Fibroblast of skin of right quadriceps (primary cell): ENCODE measurements at places on chromosomes 2 and 18.

DNA sequence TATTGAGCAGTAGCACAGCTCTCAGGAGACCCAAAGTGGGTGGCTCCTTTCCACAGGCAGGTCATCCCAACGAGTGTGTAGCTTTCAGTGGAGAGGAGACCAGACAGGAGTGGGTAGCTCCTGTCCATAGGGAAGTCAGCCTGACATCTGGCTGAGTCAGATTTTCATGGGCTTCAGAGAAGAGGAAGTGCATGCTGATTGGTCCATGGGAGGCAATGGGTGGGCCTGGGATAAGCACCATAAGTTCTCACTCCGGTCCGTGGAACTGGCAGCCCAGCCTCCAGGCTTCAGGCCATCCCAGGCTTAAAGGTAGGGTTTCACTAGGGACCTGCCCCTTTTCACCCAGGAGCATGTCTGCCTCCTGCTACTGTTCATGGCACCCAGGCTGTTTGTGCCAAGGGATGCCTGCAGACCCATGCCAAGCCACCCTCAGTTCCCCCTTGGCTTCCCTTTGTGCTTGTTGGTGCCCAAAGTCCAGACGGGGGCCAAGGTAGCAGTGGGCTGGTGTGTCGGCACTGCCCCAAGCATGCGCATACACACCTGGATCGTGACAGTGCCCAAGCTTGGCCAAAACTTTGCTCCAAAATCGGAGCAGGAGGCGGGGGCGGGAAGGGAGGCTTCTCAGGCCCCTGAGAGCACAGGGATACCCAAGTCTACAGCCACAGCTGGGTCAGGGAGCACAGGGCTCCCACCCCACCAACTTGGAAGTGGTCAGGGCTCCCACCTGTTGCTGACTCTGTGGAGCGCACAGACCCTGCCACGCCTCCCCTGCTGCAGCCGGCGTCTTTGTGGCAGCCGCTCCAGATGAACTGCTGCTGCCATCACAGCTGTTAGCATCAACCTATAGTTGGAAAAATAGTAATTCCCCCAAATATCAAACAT is 26.4 kb downstream of the MARCHF7 start:
- DNase-seq = no peak

GRCh38 chr2:67878743-67879142 is 184.1 kb downstream of the C1D start:
- DNase-seq = no peak

DNA sequence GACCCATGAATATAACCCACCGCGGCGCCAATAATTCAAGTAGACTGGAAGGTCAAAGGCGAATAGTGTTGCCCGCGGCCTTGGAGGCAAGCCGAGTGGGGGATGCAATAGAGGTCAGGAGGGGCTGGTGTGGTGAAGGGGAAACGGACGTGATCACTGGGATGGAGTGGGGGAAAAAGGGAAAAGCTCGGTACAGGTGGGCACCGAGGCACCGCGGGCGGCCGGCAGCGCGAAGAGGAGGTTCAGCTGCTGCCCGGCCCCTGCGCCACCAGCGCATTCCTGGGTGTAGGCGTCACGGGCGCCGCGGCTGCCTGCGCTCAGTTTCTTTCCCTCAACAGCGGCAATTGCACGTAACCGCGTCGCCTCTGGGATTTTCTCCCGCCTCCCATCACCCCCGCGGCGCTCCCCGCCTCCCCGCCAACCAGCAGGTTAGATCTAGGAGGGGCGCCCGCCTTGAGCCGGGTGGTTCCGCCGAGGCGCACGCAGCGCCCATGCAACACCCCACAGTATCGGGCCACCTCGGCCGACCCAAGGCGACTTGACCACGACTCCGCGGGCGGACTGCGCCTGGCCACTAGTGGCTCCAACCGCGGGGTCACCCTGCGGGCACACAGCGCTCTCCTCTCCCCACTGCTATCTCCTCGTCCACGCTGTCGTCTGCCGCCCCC is 1.5 kb downstream of the RND3 start:
- DNase-seq = peak; percentile 89

DNA sequence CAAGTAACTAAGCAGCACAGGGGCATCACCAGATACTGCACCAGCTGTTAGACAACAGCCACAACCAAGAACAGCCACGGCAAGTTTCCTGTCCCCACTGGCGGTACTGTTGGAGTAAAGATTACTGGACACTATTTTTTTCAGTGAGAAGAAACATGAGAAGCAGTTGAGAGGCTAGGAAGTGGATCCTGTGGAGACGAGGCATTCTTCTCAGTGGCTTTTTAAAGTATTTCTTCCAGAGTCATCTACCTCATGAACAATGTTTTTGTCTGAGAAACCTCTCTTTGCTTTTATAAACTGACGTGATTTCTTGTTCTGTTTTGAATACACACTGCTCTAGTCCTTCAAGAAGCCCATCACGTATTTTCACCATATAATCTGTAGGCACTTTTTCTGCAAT is 18.8 kb downstream of the TM4SF20 start:
- DNase-seq = no peak

- no peak for DNase-seq
Measured at GRCh38 chr2:179302764-179303571, 38.3 kb upstream of the SESTD1 start.

DNA sequence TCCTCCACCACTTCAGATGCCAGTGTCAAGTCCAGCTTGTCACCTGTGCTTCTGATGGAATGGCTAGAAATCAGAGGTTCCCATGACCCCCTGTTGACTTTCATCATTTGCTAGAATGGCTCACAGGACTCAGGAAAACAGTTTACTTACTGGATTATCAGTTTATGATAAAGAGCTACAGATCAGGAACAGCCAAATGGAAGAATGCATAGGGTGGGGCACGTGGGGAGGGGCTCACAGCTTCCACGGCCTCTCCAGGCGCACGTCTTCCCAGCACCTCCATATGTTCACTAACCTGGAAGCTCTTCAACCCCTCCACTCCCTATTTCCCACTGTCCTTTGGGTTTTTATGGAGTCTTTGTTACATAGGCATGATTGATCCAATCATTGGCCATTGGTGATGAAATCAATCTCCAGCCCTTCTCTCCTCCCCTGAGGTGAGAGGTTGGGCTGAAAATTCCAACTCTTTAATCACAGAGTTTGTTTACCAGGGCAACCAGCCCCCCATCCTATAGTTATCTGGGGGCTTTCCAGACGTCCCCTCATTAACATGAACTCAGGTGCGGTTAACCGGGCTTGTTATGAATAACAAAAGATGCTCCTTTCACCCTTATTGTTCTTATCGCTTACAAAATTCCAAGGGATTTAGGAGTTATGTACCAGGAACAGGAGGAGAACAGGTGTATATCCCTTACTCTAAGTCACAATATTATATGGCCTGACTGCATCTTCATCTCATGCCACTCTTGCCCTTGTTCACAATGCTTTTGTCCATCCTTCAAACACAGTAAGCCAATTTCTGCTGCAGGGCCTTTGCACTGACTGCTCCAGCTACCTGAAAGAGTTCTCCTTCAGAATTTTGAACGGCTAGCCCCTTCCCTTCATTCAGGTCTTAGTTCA is 35.2 kb downstream of the ANXA4 start:
- DNase-seq = no peak

- DNase-seq = peak; percentile 82
Measured at GRCh38 chr2:72694715-72695496, 130.9 kb downstream of the EXOC6B start.

DNA sequence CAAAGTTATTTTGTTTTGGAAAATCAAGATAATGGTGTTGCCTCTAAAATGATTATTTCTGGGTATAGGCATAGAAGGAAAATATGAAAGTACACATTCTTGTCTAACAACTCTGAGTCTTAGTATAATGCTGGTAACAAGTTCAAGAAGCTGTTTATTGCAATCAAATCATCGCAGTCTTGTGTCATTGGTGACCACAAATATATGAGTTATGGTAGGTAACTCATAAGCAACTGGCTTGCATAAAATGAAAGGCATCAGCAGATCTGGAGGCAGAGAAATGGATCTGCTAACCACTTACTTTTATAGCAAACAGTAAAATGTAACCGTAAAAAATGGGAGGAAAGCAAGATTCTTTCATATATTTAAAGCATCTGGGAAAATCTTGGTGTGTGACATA is 156.2 kb upstream of the TCF4 start:
- peak; percentile 68 for DNase-seq

GRCh38 chr2:100054426-100054825 is 88.0 kb downstream of the AFF3 start:
- no peak for DNase-seq

DNA sequence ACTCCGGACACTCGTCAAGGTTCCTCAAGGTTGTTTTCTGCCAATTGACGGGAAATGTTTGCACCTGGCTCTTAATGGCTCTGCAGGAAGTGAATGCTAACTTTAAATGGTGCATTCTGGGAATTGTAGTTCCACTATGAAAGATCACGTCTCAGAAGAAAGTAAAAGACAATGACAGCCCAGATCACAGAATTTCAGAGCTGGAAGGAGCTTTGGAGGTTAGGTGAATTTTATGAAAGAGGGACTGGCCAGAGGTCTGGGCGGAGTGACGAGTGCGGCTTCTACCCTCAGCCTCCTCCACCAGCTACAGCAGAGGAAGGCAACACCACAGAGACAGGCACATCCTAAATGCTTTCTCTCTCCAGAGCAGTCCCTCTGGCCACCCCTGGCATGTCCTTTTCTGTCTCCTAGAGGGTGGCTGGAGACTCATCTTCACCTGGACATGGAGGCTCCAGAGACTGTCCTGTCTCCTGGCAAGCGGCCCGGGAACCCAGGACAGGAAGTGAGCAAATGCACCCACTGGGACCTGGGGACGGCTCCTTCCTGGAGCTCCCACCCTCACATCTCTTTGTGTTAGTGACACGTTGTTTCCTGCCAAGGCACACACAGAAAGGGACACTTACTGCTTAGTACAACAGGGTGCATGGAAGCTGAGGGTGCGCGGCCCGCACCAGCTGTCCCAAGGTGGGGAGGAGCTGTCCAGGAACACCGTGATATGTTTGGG is 19.4 kb downstream of the THAP4 start:
- DNase-seq = no peak

- DNase-seq = no peak
Measured at GRCh38 chr2:40144022-40144421, 307.9 kb downstream of the SLC8A1 start.

GRCh38 chr2:195252018-195252417 is 405.0 kb upstream of the SLC39A10 start:
- DNase-seq = no peak

- DNase-seq = no peak
Measured at GRCh38 chr2:74078466-74078865, 69.2 kb downstream of the BOLA3 start.

GRCh38 chr2:149577269-149577668 is 10.3 kb downstream of the MMADHC start:
- no peak for DNase-seq

DNA sequence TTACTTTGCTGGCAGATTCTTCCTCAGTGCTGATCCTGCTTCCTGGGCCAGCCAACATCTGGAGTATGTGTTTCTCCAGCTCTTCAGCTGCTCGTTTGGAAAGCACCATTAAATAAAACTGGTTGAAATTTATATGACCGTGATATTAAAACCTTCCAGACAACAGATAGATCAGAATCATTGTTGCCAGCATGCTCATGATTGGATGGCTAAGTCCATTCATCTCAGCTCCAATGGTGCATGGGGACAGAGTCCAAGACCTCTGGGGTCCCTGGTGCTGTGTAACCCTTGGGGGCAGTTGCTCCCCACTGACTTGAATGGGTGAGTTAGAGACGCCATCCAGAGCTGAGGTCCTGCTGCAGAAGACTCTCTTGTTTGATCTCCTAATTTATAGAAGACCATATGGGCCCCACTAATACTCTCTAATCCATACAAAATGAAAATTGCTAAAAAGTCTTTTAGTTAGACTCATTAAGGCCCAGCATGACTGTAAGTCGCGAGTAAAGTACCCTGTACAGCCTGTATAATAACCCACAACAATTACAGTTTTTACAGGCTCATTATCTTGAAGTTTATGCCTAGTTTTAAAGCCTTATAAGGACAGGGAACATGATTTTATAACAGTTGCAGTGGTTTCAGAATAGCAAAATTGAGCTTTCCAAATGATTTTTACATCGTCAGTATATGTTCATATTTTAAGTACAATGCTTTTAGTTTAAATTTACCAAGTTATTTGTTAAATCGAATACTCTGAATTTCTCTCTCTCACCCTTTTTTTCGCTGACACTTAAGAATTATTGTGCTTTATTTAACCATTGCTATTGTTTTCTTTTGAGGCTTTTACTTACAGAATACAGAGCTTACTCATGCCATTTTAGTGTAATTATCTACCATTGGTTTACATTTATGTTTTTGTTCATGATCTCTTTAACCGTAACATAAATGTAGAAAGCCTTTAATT is 60.0 kb downstream of the CABLES1 start:
- DNase-seq = no peak

GRCh38 chr2:225920621-225921220 is 521.2 kb downstream of the NYAP2 start:
- DNase-seq = peak; percentile 45

GRCh38 chr2:149716687-149717086 is 129.1 kb upstream of the MMADHC start:
- DNase-seq = no peak

- DNase-seq = no peak
Measured at GRCh38 chr2:3082705-3083104, 294.9 kb downstream of the EIPR1 start.

GRCh38 chr2:36820942-36821605 is 124.6 kb downstream of the VIT start:
- DNase-seq = no peak

GRCh38 chr18:60347526-60348045 is 25.0 kb downstream of the MC4R start:
- DNase-seq = no peak

DNA sequence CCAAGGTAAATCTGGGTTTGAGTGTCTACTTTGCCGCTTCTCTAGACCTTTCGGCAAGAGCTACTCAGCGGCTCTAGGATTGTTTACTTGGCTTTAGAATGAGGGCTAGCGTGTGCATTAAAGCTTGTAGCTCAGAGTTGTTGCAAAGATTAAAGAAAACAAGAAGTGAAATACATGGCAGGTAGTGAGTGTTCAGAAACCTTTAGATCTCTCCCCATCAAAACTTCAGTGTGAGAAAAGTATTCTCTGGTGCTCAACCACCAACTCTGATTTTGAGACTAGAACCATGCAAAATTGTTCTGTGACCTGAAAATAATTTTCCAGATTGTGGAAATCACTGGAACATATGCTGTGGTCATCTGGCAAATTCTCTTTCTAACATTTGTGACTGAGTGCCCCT is 512.0 kb downstream of the CMPK2 start:
- DNase-seq = no peak

GRCh38 chr2:19111354-19111753 is 247.1 kb downstream of the OSR1 start:
- DNase-seq = peak; percentile 46

- DNase-seq = no peak
Measured at GRCh38 chr2:104344985-104345384, 508.9 kb upstream of the POU3F3 start.

- no peak for DNase-seq
Measured at GRCh38 chr2:12624905-12625598, 91.7 kb upstream of the TRIB2 start.

GRCh38 chr2:28267282-28267681 is 125.4 kb upstream of the FOSL2 start:
- DNase-seq = no peak
